Bronchus fibroblast of lung (primary cell): ENCODE measurements at places on chromosomes 16 and 17. TPM values are rescaled to one million over a fixed set of nuclear protein-coding genes. Genes with fewer than 3 reads are reported as not detected.

MPP3 gene
- 4.2 and 4.7 TPM in 2 replicates for total RNA-seq

RCVRN gene
- not detected in 2 replicates for total RNA-seq

CTRB2 gene
- total RNA-seq = not detected in 2 replicates

ABCA6 gene
- total RNA-seq = 0.74 and 0.84 TPM in 2 replicates

KIF19 gene
- not detected in 2 replicates for total RNA-seq

FAM20A gene
- 0.74 and 1.0 TPM in 2 replicates for total RNA-seq

CCL1 gene
- not detected in 2 replicates for total RNA-seq

CWC25 gene
- 7.6 and 10.0 TPM in 2 replicates for total RNA-seq

NLRC5 gene
- total RNA-seq = 3.4 and 4.5 TPM in 2 replicates

IRF8 gene
- total RNA-seq = 0.30 TPM in 1 of 2 replicates, not detected in the other

HOXB5 gene
- 12.3 and 15.8 TPM in 2 replicates for total RNA-seq

KRTAP4-1 gene
- total RNA-seq = not detected in 2 replicates

TPSG1 gene
- total RNA-seq = not detected in 2 replicates

HOXB8 gene
- total RNA-seq = 0.50 and 1.0 TPM in 2 replicates

ATP2A1 gene
- 0.15 and 0.17 TPM in 2 replicates for total RNA-seq

PTGES3L gene
- total RNA-seq = 0.15 and 0.50 TPM in 2 replicates

CD300E gene
- total RNA-seq = not detected in 2 replicates

GUCY2D gene
- total RNA-seq = 0.15 TPM in 1 of 2 replicates, not detected in the other

UTP18 gene
- 26.8 and 32.6 TPM in 2 replicates for total RNA-seq

KRTAP4-6 gene
- total RNA-seq = not detected in 2 replicates

TXNDC17 gene
- total RNA-seq = 204 and 314 TPM in 2 replicates

SPATA32 gene
- not detected in 2 replicates for total RNA-seq

KRT24 gene
- total RNA-seq = not detected in 2 replicates

WNT9B gene
- not detected in 2 replicates for total RNA-seq

ITGAX gene
- under 0.01 TPM in 1 of 2 replicates, not detected in the other for total RNA-seq

AIPL1 gene
- total RNA-seq = not detected in 2 replicates

CAPN15 gene
- total RNA-seq = 32.6 and 39.8 TPM in 2 replicates

ITGAD gene
- total RNA-seq = not detected in 2 replicates

HIC1 gene
- total RNA-seq = 26.4 and 28.1 TPM in 2 replicates

ITGAL gene
- total RNA-seq = not detected in 2 replicates

HOXB7 gene
- total RNA-seq = 11.9 and 14.8 TPM in 2 replicates

FSCN2 gene
- 0.15 TPM in 1 of 2 replicates, not detected in the other for total RNA-seq

CES4A gene
- total RNA-seq = 0.34 and 0.45 TPM in 2 replicates

KRTAP3-1 gene
- not detected in 2 replicates for total RNA-seq

MYH2 gene
- total RNA-seq = not detected in 2 replicates

DVL2 gene
- total RNA-seq = 57.5 and 65.3 TPM in 2 replicates
